ENCODE measurements at places on chromosomes 5 and 9.

DNA sequence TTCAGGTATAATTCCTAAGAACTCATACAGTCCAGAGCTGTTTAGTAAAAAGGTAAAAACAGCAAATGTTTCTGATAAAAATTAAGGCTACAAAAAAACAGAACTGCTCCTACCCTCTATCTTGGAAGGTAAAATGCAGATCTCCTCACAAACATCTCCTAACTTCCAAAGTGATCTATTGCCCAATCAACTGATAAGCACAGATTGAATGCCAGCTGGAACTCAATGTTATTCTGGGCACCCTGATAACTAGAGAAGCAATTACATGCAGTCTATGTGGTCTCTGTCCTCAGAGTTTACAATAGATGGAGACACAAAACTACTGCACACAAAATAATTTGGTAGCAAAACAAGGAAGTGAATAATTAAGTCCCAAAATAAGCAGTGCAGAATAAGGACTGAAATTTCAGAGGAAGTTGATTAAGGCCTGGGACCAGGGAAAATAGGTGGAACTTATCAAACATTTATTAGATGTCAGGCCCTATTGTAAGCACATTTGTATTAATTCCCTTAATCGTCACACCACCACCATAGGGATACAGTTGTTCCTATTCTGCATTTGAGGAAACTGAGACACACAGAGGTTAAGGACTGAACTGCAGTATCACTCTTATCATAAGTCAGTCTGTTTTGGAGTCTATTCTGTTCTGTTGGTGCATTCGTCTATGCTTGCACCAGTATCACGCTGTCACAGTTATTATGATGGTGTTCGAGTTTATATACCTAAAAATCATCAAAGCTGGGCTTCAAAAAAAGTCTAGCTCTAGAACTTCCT, 102.2 kb upstream of the TARS1 start:
- no peak for DNase-seq

DNA sequence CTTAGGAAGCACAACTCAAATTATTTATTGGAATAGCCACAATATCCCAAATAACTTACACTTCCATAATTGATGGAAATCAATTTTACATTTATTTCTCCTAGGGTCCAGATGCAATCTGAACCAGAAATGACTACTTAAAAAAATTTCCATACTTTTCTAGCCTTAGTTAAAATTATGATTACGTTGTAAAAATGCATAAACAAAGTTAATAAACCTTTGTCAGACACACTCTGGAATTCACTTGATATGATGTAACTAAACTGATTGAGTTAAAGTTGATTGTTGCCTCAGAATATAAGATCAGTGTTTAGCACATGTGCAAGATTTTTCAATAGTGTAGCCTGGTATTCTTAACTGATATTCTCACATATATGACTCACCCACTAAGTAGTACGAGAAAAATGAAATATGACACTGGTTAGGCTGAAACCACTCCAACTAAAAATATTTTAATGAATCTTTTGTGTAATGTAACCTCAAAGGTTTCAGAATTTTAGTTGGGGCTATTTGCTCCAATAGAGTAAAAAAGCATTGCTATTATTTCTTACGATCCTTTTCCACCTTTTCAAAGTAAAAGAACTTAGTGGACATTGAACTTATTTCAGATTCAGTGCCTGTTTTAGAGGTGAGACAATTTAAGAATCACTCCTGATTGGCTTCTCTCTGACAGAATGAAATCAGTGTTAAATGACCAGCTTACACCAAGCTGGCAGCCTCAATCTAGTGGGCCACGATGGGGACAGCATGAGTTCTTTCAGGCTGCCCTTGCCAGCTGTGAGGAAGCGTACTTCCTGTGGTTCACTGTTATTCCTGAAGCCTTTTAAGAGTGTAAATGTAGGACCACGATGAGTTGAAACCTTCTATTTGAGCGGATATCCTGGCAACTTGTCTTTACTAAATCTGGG, 277.2 kb upstream of the CDH9 start:
- DNase-seq = no peak

GRCh38 chr9:123089040-123089439, 55.6 kb downstream of the GPR21 start:
- DNase-seq = no peak

- no peak for DNase-seq
Observed at GRCh38 chr5:25095261-25095660, 450.5 kb upstream of the CDH10 start.

GRCh38 chr5:86374611-86375010, 243.1 kb upstream of the COX7C start:
- DNase-seq = no peak

Measured in stimulated activated CD8-positive, alpha-beta memory T cell treated with anti-CD3 and anti-CD28 coated beads, Interleukin-4, amount 100 ng/mL, for 24 hours (primary cell).